ENCODE measurements at places on chromosomes 1 and 21. TPM values are rescaled to one million over a fixed set of nuclear protein-coding genes. Genes with fewer than 3 reads are reported as not detected.

Gene MTMR11
- 5.3 TPM for polyA plus RNA-seq

Gene PPM1J
- polyA plus RNA-seq: 8.4 TPM

Gene SPRR4
- polyA plus RNA-seq: not detected

Gene FMO2
- 7.6 TPM for polyA plus RNA-seq

Gene PDE9A
- polyA plus RNA-seq: 4.3 TPM

Gene SLC45A1
- polyA plus RNA-seq: 4.1 TPM

Gene AGO1
- 1.9 TPM for polyA plus RNA-seq

Gene ZSWIM5
- 0.22 TPM for polyA plus RNA-seq

Gene SPRR2A
- polyA plus RNA-seq: not detected

Gene RGSL1
- not detected for polyA plus RNA-seq

Gene IL20
- polyA plus RNA-seq: not detected

Gene BARHL2
- polyA plus RNA-seq: not detected

Gene TCHH
- not detected for polyA plus RNA-seq

Gene FTCD
- 4.0 TPM for polyA plus RNA-seq

Gene HES3
- polyA plus RNA-seq: not detected
